ENCODE measurements at places on chromosomes 6 and 20. TPM values are rescaled to one million over a fixed set of nuclear protein-coding genes. Genes with fewer than 3 reads are reported as not detected.

The ZKSCAN8 gene
- total RNA-seq, result 16.5 TPM

The LY6G6C gene
- total RNA-seq, result not detected

The FOXC1 gene
- 0.05 TPM for total RNA-seq

The IP6K3 gene
- total RNA-seq, result not detected

The ZNF217 gene
- 57.5 TPM for total RNA-seq

The TRIM10 gene
- 0.36 TPM for total RNA-seq

The SMOC2 gene
- not detected for total RNA-seq

The PNLDC1 gene
- total RNA-seq, result 0.31 TPM

- peaks cover 73% of the 10 kb centered on the region for H3K36me3 ChIP-seq
- H3K4me3 ChIP-seq, result peak overlapping the region; percentile 60
- H3K4me1 ChIP-seq, result peaks cover 84% of the 10 kb centered on the region
- H3K27me3 ChIP-seq, result no peaks in the 10 kb centered on the region
Measured at GRCh38 chr6:111754423-111754822, 118.8 kb downstream of the FYN start.

DNA sequence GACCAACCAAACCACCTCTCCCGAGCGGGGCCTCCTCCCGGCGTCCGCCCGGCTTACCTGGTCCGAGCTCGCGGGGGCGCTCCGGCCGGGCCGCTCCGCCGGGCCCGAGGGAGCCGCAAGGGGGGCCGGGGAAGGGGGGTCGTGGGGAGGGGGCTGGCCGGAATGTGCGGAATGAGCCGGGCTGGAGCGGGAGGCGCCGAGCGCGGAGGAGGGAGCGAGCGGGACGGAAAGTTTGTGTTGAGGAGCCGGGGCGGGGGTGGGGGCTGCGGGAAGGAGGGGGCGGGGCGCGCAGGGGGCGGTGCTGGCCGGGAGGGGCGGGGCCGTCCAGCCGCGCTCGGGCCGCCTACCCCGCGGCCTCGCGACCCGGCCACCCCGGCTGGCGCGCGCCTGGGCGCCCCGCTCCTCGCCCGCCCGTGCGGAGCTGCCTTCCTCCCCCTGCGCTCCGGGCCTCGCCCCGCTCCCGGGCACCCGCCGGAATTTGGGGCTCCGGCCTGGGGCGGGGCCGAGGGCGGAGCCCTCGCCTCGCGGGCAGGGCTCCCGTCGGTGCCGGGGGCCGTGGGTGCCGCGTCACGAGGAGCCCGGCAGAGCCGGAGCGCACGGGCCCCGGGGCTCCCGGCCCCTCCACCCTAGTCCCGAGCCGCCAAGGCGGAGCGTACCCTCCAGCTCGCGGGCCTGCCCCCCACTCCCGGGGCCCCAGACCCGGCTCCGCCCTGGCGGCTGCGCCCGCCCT lies at the start of gene TEAD3:
TSS of gene TEAD3 (minus strand) at position 239 of the 730 bp plus-strand sequence.
- no peaks in the 10 kb centered on the region for H3K36me3 ChIP-seq
- DNase-seq, result peak; percentile 55
- peaks cover 11% of the 10 kb centered on the region for H3K27me3 ChIP-seq
- peak within 1 kb of the TSS; percentile 71 for H3K4me3 ChIP-seq
- H3K27ac ChIP-seq, result no peak within 1 kb of the TSS
- H3K4me1 ChIP-seq, result peaks cover 14% of the 10 kb centered on the region

DNA sequence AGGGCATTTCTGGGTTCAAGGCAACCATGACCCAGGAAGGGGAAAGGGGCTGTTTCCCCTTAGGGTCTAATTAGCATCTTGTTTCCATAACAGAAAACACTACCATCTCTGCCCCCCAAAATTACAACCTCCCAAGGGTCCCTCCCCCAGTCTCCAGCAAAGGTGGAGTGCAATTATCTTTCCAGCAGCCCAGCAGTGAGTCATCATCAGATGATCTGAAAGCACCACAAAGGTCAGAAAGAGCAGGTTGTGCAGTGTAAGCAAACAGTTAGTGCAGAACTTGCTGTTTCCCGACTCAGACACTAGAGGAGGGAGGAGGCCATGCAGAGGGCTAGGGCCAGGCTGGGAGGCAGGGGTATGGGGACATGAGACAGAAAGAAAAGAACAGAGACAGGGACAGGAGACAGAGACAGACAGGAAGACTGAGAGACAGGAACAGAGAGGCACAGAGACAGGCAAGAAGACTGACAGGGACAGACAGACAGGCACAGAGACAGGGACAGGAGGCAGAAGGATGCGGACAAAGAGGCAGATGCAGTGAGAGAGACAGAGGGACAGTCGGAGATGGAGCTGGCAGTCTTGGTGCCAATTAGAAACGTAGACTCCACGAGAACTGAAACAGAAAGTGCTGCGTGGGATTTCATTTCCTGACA lies 62.5 kb downstream of the PYGB start:
- H3K36me3 ChIP-seq, result no peaks in the 10 kb centered on the region
- H3K27ac ChIP-seq, result peak overlapping the region; percentile 89
- H3K4me3 ChIP-seq, result peak overlapping the region; percentile 61
- no peaks in the 10 kb centered on the region for H3K27me3 ChIP-seq
- peaks cover 31% of the 10 kb centered on the region for H3K4me1 ChIP-seq

- no peaks in the 10 kb centered on the region for H3K27me3 ChIP-seq
- H3K27ac ChIP-seq, result no peak overlapping the region
- no peak overlapping the region for H3K4me3 ChIP-seq
- no peaks in the 10 kb centered on the region for H3K36me3 ChIP-seq
Measured at GRCh38 chr6:19705606-19706005, 131.6 kb upstream of the ID4 start.

GRCh38 chr6:4036581-4036980 lies 42.4 kb downstream of the FAM217A start:
- H3K4me3 ChIP-seq, result no peak overlapping the region
- H3K4me1 ChIP-seq, result peaks cover 61% of the 10 kb centered on the region
- DNase-seq, result no peak
- H3K27me3 ChIP-seq, result no peaks in the 10 kb centered on the region

GRCh38 chr6:129577691-129578090 lies 132.3 kb downstream of the ARHGAP18 start:
- no peak overlapping the region for H3K27ac ChIP-seq
- H3K36me3 ChIP-seq, result no peaks in the 10 kb centered on the region
- H3K27me3 ChIP-seq, result no peaks in the 10 kb centered on the region
- no peak overlapping the region for H3K4me3 ChIP-seq

- no peak overlapping the region for H3K4me3 ChIP-seq
- no peaks in the 10 kb centered on the region for H3K4me1 ChIP-seq
- H3K27ac ChIP-seq, result no peak overlapping the region
Measured at GRCh38 chr6:81158956-81159355, 593.5 kb downstream of the TENT5A start.

GRCh38 chr20:5512694-5513093 lies 195.9 kb upstream of the PROKR2 start:
- no peak overlapping the region for H3K27ac ChIP-seq
- H3K36me3 ChIP-seq, result no peaks in the 10 kb centered on the region
- no peak overlapping the region for H3K4me3 ChIP-seq
- no peak for DNase-seq
- H3K4me1 ChIP-seq, result peaks cover 4% of the 10 kb centered on the region
- no peaks in the 10 kb centered on the region for H3K27me3 ChIP-seq

DNA sequence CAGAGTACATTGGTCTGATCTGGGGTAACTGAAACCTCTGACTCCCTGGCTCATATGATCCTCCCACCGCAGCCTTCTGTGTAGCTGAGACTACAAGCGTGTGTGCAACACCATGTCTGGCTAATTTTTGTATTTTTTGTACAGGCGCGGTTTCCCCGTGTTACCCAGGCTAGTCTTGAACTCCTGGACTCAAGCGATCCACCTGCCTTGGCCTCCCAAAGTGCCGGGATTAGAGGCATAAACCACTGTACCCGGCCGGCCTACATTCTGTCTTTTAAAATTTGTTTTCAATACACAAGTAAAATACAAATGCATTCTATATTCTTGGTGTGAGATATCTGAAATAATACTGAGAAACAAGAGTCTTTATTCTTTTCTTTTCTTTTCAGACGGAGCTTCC lies 1.7 kb upstream of the CBFA2T2 start:
- H3K4me3 ChIP-seq, result no peak overlapping the region
- H3K36me3 ChIP-seq, result no peaks in the 10 kb centered on the region
- no peaks in the 10 kb centered on the region for H3K27me3 ChIP-seq
- H3K4me1 ChIP-seq, result peaks cover 12% of the 10 kb centered on the region

DNA sequence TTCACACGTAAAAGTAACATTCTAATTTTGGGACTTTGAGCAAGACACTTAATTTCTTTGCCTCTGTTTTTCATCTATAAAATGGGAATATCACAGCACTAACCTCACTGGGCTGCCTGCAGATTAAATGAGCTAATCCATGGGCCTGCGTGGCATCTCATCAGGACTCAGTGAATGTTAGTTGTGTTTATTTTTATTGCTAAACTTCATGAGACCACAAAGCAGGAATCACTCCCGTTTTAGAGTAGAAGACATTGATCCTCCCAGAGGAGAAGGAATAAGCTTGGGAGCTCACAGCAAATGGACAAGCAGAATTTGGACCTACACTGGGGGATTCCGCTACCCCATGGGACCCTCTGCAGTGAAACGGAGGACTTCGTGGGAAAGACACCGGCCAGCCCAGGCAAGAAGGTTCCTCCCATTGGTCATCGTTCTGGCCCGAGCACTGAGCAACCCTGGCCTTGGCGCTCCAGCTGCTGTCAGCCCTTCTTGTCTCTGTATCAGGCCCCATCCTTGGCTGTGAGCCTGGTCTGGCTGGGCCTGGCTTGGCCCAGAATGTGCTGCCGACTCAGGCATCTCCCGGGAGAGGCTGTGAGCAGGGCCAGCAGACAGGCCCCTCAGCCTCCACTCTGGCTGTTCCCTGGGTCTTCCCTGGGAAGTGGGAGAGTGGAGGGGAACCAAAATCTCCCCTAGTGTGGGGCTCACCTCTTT lies 79.8 kb downstream of the NFATC2 start:
- H3K4me3 ChIP-seq, result no peak overlapping the region
- H3K4me1 ChIP-seq, result peaks cover 27% of the 10 kb centered on the region
- H3K27ac ChIP-seq, result no peak overlapping the region
- H3K27me3 ChIP-seq, result no peaks in the 10 kb centered on the region
- DNase-seq, result no peak
- H3K36me3 ChIP-seq, result peaks cover 52% of the 10 kb centered on the region

- no peaks in the 10 kb centered on the region for H3K4me1 ChIP-seq
- no peaks in the 10 kb centered on the region for H3K36me3 ChIP-seq
- no peak overlapping the region for H3K27ac ChIP-seq
- no peaks in the 10 kb centered on the region for H3K27me3 ChIP-seq
- DNase-seq, result no peak
Measured at GRCh38 chr20:14576196-14576877, 238.9 kb upstream of the FLRT3 start.

DNA sequence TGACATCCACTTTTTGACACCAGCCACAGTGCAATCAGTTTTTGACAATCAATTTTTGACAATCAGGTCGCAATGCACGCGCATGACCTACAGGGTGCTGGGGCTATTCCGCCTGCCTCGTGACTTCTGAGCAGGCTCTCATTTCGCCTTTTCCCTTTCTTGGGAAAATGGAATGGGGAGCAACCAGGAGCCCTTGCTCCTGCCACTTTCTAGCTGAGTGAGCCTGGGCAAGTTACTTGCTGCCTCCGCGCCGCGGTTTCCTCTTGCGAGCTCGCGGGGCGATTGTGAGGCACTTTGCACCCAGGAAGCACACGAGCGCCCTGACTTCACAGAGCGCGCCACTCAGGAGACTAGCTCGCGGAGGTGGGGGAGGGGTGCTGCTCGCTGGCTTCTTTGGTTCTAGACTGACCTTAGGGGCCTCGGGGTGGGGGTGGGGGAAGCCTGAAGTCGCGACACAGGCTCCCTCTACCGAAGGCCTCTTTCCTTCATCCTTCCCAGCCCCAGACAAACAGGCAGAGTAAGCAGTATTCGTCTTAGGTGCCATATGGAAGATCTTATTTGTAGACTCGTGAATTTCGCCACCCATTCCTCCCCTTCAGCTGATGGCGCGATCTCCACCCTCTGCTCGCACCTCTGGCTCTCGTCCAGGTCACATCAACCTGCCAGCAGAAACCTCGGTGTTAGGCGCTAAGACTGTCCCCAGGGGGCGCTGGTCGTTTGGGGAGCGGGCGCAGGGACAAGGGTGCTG lies 4.6 kb downstream of the TP53TG5 start:
- DNase-seq, result peak; percentile 94
- H3K27ac ChIP-seq, result peak overlapping the region; percentile 87
- H3K4me1 ChIP-seq, result peaks cover 25% of the 10 kb centered on the region
- no peaks in the 10 kb centered on the region for H3K27me3 ChIP-seq

DNA sequence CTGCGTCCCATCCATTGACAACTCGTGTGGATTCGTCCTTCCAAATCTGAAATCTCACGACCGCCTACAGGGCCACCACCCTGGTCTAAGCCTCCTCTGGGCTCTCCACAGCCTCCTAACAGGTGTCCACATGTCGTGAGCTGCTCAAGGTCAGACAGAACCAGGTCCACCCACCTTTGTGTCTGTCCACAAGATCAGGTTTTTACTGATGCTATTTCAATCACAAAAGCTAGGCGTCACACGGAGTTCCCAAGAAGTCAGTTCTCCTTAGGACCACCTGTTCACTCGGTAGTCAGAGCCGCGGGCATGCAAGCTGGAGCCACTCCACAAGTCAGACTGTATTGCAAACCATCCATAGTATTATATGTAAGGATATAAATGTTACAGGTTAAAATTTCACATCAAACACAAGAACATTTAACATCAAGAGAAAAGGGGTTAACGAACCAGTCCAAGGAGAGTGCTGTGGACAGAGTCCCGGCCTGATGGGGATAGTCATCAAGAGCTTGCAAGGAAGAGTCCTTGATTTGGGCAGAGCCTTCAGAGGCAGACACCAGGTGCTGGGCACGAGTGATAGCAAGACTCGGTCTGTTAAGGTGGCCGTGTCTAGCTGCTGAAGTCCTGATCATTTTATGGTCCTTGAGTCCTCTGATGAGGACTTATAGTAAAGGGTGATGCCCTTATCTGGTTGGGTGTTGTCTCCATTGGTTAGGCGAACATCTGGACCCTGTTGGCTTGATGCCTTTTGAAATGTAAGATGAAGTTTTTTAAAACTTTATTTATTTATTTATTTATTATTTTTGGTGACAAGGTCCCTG lies 731 bp upstream of the DNPH1 start:
- peaks cover 15% of the 10 kb centered on the region for H3K36me3 ChIP-seq
- no peaks in the 10 kb centered on the region for H3K27me3 ChIP-seq
- peak overlapping the region; percentile 67 for H3K27ac ChIP-seq
- peaks cover 36% of the 10 kb centered on the region for H3K4me1 ChIP-seq
- no peak for DNase-seq
- H3K4me3 ChIP-seq, result peak overlapping the region; percentile 76

- H3K4me3 ChIP-seq, result no peak overlapping the region
- no peak overlapping the region for H3K27ac ChIP-seq
- no peak for DNase-seq
- H3K36me3 ChIP-seq, result peaks cover 3% of the 10 kb centered on the region
Measured at GRCh38 chr6:1738558-1739081, 128.9 kb downstream of the FOXC1 start.

Measured in activated CD4-positive, alpha-beta memory T cell treated with anti-CD3 and anti-CD28 coated beads for 36 hours (primary cell).